ENCODE measurements at places on chromosomes 1 and 21.

DNA sequence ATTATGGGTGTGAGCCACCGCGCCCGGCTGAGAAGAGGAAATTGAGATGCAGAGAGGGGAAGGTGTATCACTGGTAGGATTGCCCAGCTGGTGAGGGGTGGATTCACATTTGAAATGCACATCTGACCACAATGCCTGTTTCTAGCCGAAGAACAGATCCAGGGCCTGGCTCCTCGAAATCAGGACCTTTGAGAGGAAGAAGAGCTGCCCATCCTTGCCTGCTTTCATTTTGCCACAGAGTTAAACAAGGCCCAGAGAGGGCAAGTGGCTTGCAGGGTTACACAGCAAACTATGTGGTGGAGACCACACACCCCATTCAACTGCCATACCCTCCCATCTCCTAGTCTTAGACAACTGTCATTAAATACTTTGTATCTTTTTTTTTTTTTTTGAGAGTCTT is 32.9 kb upstream of the TMEM61 start:
- H3K36me3 ChIP-seq = no peaks in the 10 kb centered on the region
- no peak overlapping the region for H3K4me3 ChIP-seq
- no peak for DNase-seq
- peaks cover 18% of the 10 kb centered on the region for H3K4me1 ChIP-seq
- peaks cover 3% of the 10 kb centered on the region for H3K27me3 ChIP-seq

GRCh38 chr1:28537457-28538199 is 15.3 kb upstream of the TRNAU1AP start:
- H3K27me3 ChIP-seq = no peaks in the 10 kb centered on the region
- no peak for DNase-seq
- H3K36me3 ChIP-seq = peaks cover 16% of the 10 kb centered on the region
- no peaks in the 10 kb centered on the region for H3K4me1 ChIP-seq

DNA sequence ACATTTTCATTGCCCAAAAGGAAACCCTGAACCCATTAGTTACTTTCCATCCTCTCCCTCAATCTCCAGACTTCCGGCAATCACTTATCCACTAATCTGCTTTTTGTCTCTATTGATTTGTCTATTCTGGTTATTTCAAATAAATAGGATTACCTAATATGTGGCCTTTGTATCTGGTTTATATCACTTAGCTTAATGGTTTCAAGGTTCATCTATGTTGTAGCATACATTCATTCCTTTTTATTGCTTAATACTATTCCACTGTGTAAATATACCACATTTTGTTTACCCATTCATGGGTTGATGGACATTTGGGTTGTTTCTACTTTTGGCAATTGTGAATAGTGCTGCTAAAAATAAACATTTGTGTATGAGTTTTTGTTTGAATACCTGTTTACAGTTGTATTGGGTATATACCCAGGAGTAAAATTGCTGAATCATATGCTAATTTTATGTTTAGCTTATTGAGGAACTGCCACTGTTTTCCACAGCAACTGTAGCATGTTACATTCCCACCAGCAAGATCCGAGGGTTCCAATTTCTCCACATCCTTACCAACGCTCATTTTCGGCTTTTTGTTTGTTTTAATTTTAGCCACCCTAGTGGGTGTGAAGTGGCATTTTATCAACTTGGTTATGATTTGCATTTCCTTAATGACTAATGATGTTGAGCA is 2.5 kb upstream of the SLC25A44 start:
- no peak for DNase-seq
- H3K4me3 ChIP-seq = no peak overlapping the region
- H3K4me1 ChIP-seq = peaks cover 28% of the 10 kb centered on the region
- peaks cover 3% of the 10 kb centered on the region for H3K36me3 ChIP-seq
- no peak overlapping the region for H3K27ac ChIP-seq

DNA sequence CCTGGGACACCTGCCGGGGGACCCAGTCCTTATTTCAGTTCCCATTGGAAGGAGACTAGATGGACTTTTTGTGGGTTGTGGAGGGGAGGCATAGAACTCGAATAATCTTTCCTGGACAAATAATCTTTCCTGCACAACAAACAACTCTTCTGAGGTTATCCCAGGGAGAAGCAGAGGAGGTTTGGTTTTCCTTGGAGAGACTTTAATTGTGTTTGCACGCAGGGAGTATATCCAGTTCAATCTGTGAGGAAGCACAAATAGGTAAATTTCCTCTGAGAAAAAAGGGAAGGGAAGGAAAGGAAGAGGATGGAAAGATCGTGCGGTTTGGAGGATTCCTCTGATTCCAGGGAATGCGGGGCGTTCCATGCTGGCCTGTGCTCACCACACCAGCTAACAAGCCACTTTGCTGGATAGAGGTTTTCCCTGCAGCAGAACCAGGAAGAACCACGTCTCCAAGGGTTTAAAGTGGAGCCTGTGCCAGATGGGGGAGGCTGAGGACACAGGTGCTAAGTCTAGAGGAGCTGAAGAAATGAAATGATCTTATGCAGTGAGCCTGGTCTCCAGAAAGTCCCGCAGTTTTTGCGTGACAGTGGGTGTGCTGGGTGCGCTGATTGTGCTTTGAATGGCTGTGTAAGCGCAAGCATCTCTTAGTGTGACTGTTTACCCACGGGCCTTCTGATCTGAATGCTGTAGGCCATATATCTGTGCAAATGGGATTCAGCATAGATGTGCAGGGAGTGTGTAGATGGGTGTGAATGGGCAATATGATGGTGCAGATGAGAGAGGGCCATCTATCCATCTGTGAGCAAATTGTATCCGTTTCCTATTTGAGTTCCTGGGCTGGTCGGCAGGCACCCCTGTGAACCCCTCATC is 7.6 kb downstream of the PAX7 start:
- no peak overlapping the region for H3K4me3 ChIP-seq
- H3K36me3 ChIP-seq = peaks cover 3% of the 10 kb centered on the region
- H3K27me3 ChIP-seq = peaks cover 34% of the 10 kb centered on the region
- no peak for DNase-seq

DNA sequence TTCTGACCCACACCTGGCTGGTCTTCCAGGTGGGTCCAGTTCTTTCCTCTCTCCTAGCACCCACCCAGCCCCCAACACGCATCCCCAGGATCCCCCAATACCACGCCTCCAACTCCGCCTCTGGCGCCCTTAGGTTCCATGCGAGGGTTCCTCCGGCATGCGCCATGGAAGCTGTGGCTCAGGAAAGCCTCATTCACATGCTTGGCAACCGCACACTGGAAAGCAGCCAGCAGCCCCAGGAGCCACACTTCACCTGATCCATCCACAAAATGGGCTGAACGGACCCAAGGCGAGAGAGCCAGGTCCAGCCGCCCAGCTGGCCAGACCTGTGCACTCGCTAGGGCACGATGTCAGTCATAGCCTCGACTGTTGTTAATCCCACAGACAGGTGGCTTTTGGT is 161.2 kb downstream of the PSMG1 start:
- H3K4me3 ChIP-seq = no peak overlapping the region
- H3K4me1 ChIP-seq = peaks cover 6% of the 10 kb centered on the region
- H3K27me3 ChIP-seq = peaks cover 3% of the 10 kb centered on the region
- DNase-seq = no peak
- H3K36me3 ChIP-seq = peaks cover 3% of the 10 kb centered on the region

DNA sequence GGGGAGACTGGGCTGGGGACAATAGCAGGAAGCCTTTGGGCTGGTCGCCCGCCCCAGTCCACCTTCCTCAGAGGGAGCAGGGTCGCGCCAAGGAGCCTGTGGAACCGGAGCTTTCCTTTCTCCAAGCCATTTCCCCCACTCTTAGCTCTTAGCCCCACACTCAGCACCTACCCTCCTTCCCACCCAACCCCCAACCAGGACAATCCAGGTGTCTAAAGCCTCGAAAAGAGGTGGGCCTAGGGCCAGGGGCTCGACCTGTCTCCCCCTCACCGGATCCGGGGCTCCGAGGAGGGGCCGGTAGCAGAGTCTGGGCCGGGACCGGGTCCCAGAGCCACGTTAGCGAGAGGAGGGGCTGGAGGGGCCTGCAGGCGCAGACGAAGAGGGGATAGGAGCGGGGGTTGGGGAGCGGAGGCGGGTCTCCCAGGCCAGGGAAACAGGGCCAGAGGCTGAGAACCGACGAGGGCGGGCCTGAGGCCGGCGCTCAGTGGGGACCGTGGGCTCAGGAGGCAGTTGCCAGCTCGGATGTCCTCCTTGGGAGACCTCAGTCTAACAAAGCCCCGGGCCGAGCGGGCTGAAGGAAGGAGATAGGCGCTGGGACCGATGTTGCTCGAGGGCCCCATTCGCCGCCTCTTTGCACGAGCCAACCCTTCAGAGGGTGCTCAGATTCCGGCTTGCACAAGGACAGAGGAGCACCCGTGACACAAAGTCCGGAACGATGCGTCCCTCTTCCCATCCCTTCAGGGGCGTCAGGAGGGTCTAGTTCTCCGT is 943 bp downstream of the SEMA6C start:
- no peaks in the 10 kb centered on the region for H3K27me3 ChIP-seq
- H3K4me3 ChIP-seq = peak overlapping the region; percentile 89
- H3K27ac ChIP-seq = peak overlapping the region; percentile 45
- peaks cover 13% of the 10 kb centered on the region for H3K4me1 ChIP-seq
- peaks cover 3% of the 10 kb centered on the region for H3K36me3 ChIP-seq

DNA sequence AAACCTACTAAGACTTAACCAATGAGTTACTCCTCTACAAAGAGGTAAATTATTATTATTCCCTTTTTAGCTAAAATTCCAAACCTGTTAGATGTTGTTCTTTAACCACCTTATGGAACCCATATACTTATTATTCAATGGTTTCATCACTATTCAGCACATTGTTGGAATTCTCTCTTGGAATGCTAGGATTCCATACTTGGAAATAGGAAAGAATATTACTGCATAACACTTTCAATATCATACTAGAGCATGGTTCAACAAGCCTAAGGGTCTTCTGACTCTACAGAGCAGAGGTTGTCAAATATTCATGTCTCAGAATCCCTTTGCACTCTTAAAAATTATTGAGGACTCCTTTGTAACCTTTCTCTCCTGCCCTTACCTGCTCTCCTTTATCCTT is 69.4 kb downstream of the DEGS1 start:
- H3K27me3 ChIP-seq = peaks cover 2% of the 10 kb centered on the region
- H3K36me3 ChIP-seq = peaks cover 15% of the 10 kb centered on the region
- no peak overlapping the region for H3K4me3 ChIP-seq
- H3K27ac ChIP-seq = no peak overlapping the region

DNA sequence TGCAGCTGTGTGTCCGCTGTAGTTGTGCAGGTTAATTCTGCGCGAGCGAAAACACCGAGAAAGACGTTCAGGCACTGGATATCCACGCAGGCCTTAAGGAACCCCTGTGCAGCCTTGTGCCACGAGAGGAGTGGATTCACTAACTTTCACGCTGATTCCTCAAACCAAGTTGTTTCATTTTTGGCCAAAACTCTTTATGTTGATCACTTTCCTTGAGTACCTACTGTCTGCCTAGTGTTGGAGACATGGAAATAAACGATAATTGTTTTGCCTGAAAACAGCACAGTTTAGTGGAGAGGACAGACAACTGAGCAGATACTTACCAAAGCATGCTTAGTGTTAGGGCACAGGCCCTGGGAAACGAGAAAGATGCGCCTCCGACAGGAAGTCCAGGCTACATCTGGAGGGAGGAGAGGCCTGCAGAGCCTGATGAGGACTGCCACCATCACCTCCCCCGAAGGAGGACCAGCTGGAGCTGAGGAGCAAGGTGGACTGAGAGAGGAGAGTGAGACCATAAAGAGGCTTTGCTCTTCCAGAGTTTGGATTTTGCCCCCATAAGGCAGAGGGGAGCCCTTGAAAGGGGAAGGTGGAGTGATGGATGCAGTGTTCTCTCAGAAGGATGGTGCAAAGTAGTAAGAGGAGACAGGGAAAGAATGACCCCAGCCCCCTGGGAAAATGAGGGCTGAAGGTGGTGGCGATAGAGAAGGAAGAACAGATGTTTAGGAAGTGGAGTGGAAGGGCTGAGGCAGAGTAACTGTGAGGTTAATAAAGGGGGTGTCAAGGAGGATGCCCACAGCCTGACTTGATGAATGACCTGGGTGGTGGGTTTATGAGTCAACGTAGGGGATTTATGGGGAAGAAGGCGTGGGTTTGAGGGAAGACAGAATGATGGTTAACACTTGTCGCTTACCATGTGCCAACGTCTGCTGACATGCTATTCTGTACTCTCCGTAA is 956 bp upstream of the SCAF4 start:
- DNase-seq = no peak
- H3K27me3 ChIP-seq = peaks cover 3% of the 10 kb centered on the region
- H3K36me3 ChIP-seq = no peaks in the 10 kb centered on the region
- no peaks in the 10 kb centered on the region for H3K4me1 ChIP-seq
- H3K4me3 ChIP-seq = no peak overlapping the region
- no peak overlapping the region for H3K27ac ChIP-seq

- no peak overlapping the region for H3K4me3 ChIP-seq
- H3K27me3 ChIP-seq = no peaks in the 10 kb centered on the region
- DNase-seq = no peak
- no peak overlapping the region for H3K27ac ChIP-seq
- peaks cover 24% of the 10 kb centered on the region for H3K4me1 ChIP-seq
- no peaks in the 10 kb centered on the region for H3K36me3 ChIP-seq
These were observed 35.7 kb upstream of the CAP1 start for GRCh38 chr1:40004857-40005256.

Data from immature natural killer cell (primary cell).